ENCODE measurements at places on chromosomes 4 and X.

DNA sequence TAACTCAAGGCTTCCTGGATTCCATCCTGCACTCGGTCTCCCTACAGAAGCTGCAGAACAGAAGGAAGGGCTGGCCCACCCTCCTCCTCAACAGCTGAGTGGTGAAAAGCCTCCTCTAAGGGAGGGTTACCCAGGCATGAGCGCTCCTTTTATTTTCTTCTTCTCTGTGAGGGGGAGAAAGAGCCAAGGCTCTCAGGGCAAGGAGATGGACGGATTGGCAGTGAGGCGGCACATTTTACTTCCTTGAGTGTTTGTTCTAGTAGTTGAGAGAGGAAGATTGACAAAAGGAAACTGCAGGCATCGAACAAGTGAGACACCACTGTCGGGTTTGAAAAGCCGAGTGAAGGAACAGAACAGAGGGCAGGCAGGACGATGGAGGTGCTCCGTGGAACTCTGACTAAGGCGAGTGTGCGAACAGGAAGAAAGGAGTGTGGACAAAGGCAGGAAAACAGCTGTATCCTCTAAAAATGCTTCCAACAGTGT, 38.4 kb upstream of the STS start:
- DNase-seq = no peak

- DNase-seq = peak; percentile 56
These were observed 290.7 kb upstream of the FAM241A start for GRCh38 chr4:111854494-111855087.

DNA sequence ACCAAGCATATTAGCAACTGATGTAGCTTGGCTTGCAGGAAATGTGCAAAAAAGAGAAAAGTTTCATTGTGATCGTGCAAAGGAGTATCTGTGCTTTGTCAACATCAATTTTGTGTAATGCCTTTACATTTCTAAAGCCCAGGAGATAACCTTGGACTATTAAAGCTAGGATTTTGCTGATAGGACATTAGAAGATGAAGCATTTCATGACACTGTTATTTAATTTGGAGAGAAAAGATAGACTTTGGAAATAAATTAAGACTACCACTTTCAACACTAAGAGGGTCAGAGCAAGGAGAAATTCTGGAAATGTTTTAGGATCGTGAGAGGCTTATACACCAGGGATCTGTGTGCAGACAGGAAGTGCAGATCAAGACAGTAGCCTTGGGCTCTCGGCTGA, 120.6 kb upstream of the MID1 start:
- DNase-seq = peak; percentile 40

DNA sequence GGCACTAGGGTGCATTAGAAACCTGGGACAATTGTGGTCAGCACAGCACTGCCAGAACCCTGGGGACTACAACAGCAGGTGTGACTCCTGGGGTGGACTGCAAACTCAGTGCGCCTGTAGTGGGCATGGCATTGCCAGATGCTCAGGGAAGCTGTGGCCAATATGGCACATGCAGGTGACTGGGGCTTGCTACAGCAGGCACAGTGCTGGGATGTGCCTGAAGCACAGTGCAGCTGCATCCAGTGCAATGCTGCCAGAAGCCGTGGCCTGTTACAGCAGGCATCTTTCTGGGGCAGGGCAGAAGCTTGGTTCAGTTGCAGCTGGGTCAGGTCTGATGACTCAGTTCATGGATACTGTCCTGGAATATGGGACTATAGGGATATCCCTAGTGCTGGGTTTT, 445.8 kb downstream of the CCSER1 start:
- no peak for DNase-seq

DNA sequence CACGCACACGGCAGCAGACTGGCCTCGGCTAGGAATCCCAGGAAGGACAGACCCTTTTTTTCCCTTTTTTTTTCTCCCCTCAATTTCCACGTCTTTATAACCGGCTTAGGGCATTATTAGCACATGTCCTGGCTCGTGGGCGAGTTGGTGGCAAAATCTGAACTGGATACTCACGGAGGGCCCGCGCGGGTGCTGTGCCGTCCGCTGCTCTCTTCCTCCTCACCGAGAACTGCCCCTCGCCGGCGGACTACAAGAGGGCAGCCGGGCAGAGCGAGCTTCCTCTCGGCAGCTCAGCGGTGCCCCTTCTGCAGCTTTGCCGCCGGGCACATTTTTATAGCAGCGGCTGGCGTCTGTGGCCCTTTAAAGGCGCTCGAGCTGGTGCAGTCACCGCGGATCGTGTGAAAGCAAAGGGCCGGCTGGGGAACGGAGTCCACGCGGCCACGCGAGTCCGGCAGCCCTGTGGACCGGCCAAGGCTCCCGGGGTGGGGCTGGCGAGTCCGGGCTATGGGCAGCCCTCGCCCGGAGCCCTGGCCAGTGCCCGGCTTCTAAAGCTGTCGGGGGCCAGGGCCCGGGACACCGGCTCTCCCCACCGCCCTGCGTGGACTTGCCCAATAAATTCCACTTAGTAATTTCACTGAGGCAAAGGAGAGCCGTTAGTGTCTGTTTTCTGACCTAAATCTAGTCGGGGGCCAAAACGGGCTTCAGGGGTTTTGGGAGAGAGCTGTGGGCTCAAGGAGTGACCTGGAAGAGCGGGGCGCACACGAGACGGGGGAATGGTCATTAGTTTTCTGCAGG, 1.3 kb upstream of the CITED1 start:
- peak; percentile 43 for DNase-seq

DNA sequence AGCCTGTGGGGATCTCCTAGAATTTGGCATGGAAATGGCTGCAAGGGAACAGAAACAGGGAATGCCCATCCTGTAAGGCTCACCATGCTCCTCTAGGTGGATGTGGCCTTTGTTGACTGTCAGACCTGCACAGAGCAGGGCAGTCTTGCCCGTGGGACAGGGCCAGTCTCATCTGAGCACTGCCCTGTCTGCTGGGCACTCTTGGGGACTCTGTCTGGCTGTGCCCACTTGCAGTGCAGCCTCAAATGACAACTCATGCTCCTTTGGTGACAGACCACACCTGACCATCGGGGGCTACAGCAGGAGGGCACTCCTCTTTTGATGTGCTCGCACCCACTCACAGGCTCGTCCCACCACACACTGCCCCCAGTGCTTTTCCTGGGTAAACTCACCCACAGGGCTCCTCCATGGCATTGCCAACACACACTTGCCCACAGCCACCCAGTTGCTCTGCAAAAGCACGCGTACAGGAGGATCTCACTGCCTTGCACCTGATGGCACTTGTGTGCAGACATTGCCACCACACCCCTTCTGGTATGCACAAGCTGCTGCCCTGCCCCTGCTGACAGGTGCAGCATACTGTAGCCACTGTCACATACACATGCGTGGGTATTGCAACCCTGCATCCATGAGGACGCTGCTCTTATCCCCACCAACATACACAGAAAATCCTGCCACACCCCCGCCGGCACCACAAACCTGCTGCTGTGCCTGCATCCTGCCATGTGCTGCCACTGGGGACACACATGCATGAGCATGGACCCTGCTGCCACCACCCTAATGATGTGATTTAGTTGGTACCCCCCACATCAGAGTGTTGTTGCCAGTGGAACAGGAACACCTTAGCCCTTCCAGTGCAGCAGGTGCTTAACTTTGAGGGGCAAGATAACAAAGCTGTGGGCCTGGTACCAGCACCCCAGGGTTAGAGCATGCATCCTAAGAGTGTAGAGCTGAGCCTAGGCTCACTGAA, 100.1 kb upstream of the ARHGEF9 start:
- DNase-seq = no peak

DNA sequence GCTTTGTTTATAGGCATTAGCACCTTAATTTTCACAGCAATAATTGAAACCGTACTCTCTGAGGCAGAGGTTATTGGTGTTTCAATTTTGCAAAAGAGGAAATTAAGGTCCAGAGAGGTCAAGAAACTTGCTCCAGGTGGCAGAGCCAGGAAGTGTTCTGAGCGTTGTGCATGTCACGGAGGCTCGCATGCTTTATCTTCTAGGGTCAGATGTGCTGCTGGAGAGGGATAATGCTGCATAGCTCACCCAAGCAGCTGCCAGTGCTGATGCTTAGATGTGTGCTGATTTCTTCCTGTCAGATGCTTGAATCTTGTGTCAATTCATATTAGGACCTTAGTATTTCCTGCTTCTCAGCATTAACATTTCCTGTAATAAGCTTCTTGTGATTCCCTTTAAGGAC, 13.0 kb upstream of the FGF5 start:
- DNase-seq = no peak

- no peak for DNase-seq
These were observed 77.9 kb upstream of the ADRA2C start for GRCh38 chr4:3688018-3688998.

- peak; percentile 56 for DNase-seq
These were observed 27.2 kb downstream of the TACC3 start for GRCh38 chr4:1748465-1748995.

DNA sequence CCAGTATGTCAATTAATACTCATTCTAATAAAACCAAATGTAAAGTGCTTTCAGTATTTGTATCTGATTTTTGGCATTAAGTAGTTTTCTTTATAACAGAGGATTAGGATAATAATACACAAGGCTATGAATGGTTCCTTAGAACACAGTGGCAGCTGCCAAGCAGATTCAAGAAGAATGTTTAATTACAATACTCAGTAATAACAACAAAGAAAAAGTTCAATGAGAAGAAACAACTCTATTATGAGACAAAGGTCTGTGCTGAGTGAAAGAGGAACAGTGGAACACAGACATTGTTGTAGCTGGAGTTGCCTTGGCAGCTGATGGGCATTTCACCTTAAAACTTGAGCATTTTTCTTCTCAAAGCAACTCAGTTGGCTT, 502.6 kb upstream of the NR3C2 start:
- DNase-seq = no peak

GRCh38 chr4:148261848-148262247, 180.4 kb downstream of the NR3C2 start:
- no peak for DNase-seq

GRCh38 chr4:105088110-105088879, 58.4 kb upstream of the TET2 start:
- peak; percentile 97 for DNase-seq

DNA sequence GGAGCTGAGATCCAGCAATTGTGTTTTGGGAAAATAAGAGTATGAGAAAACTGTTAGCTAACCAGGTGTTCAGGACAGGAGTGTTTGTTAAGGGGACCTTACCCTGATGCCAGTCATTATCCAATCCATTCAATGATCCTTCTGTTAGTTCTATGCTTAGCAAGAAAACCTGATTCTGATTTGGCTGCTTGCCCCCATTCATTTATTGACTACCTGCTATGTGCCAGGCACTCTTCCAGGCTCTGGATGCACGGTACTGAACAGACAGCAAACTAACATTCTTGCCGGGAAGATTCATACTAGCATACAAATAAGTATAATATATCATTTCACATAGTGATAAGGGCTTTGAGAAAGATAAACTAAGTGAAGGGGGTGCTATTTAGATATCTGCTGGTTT, 1.0 kb upstream of the MECP2 start:
- no peak for DNase-seq

GRCh38 chrX:1554469-1555210, 17.7 kb upstream of the P2RY8 start:
- no peak for DNase-seq

GRCh38 chrX:143632625-143633410, 3.1 kb downstream of the SLITRK4 start:
- peak; percentile 10 for DNase-seq

- peak; percentile 61 for DNase-seq
These were observed 26.1 kb downstream of the RBM46 start for GRCh38 chr4:154807042-154807630.

DNA sequence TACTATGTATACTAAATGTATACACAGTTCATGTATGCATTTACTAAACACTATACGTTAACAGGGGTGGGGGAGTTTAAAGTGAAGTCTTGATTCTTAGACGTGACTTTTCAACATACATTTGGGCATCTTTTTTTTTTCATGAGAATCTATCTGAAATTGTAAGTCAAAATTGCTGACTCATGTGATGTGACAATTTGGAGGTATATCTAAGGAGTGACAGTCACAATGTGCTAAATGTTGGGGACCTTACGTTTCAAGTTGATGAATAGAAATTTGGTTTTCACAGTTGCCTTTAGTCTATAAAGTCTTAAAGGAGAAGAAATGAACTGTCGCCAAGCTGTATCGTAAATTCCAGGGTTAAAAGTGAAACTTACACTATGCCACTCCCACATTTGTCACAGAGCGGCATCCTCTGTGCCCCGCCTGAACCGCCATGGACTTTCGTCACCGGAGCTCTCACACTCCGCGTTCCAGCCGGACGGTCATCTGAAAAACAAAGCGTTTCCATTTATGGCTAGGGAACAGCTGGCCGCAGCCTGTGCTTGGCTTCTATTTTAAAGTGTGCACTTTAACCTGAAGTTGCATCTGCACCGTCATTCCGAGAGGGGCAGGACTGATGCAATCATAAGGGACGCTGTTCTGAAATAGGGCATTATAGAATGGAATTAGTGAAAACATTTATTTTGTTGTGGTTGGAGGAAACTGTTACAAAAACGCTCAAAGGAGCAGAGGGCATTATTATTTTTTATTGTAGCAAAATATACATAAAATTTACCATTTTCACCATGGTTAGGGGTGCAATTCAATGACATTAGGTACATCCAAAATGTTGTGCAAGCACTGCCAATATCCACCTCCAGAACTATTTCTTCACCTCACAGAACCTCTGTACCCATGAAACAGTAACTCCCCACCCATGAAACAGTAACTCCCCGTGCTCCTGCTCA, 30.9 kb downstream of the PDLIM3 start:
- DNase-seq = peak; percentile 13

All from fibroblast of upper back skin (primary cell).